ENCODE measurements at places on chromosomes 12 and 14. TPM values are rescaled to one million over a fixed set of nuclear protein-coding genes. Genes with fewer than 3 reads are reported as not detected.

DNA sequence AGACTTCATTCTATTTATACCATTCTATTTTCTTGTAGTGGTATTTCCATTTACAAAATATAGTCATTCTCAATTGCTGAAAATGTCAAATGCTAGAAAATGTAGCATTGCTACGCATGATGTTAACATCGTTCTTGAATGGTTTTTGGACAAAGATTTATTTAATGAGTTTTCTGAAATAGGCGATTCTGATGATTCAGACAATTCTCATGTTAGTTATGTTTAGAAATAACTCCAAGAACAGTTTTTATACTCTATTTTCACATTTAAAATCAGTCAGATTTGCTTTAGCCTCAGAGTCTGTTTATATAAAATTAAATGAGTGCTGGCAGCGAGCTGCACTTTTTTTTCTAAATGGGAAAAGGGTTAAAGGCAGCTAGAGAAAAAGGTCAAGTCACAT, 414.8 kb upstream of the MGAT4C start:
- no peaks in the 10 kb centered on the region for H3K4me1 ChIP-seq
- no peak for DNase-seq
- H3K27me3 ChIP-seq: no peaks in the 10 kb centered on the region
- H3K36me3 ChIP-seq: peaks cover 4% of the 10 kb centered on the region
- H3K4me3 ChIP-seq: no peak overlapping the region

GRCh38 chr14:36579001-36579555, 3.3 kb downstream of the NKX2-8 start:
- H3K36me3 ChIP-seq: no peaks in the 10 kb centered on the region
- no peak overlapping the region for H3K27ac ChIP-seq
- no peak overlapping the region for H3K4me3 ChIP-seq
- no peak for DNase-seq

DNAJC22 gene
- not detected for total RNA-seq

GRCh38 chr14:44291366-44291915, 215.6 kb downstream of the FSCB start:
- no peaks in the 10 kb centered on the region for H3K36me3 ChIP-seq
- H3K4me1 ChIP-seq: no peaks in the 10 kb centered on the region
- no peak overlapping the region for H3K27ac ChIP-seq
- no peak overlapping the region for H3K4me3 ChIP-seq
- H3K27me3 ChIP-seq: no peaks in the 10 kb centered on the region

DNA sequence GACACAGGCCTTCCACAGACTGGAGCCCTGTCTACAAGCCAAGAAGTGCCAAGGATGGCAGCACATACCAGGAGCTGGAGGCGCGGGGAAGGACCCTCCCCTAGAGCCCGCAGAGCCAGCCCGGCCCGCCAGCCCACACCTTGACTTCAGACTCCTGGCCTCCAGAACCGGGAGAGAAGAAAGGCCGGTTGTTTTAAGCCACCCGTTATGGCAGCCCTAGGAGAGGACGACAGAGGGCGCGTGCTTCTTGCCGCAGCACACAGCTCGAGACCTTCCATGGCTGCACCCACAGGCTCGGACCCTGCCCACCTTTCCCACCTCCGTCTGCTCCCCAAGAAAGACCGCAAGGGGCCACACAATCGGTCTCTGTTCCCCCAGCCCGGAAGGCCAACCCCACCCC, 53.7 kb downstream of the RNF34 start:
- no peak overlapping the region for H3K27ac ChIP-seq
- peaks cover 37% of the 10 kb centered on the region for H3K4me1 ChIP-seq
- DNase-seq: no peak
- no peaks in the 10 kb centered on the region for H3K36me3 ChIP-seq
- no peaks in the 10 kb centered on the region for H3K27me3 ChIP-seq

GRCh38 chr14:94805680-94806288, 35.9 kb upstream of the GSC start:
- H3K27me3 ChIP-seq: peaks cover 10% of the 10 kb centered on the region
- no peaks in the 10 kb centered on the region for H3K4me1 ChIP-seq
- no peak for DNase-seq
- H3K4me3 ChIP-seq: no peak overlapping the region
- H3K36me3 ChIP-seq: no peaks in the 10 kb centered on the region

NAA30 gene
- total RNA-seq: 23.9 TPM

GRCh38 chr12:127165567-127166392, 1101.2 kb upstream of the TMEM132C start:
- H3K27ac ChIP-seq: no peak overlapping the region
- peak; percentile 74 for DNase-seq
- peaks cover 17% of the 10 kb centered on the region for H3K27me3 ChIP-seq
- H3K4me1 ChIP-seq: peaks cover 40% of the 10 kb centered on the region

FAM181A gene
- not detected for total RNA-seq

DNA sequence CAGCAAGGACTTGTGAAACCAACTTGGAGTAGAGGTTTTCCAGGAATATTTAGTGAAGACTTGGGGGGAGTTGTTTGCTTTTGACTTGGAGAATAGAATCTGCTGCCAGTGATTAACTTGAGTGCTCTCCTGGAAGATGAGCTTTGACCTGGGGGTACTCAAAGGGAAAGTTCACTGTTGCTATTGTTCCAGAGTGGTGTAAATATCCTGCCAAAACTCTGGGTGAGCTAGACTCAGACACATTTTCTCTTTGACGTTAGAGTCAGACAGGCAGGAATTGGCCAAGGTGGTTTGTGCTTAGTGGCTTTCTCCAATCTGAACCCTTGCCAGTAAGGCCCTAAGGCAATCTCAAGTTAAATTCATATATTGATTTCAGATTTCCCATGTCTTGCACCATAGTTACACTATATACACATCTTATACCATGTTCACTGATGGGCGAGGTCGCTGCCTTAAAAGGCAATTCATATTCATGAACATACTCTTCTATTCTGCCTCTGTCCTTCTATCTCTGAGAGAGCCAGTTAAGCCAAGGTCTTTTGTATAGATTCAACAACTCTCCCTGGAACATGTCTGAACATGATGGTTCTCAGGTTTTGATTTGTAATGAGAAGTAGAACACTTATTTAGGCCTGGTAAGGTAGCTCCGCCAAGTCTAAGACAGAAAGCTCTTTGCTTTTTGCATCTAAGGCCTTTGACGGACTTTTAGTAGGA, 204.6 kb upstream of the SLC38A2 start:
- H3K27me3 ChIP-seq: no peaks in the 10 kb centered on the region
- H3K4me1 ChIP-seq: peaks cover 6% of the 10 kb centered on the region
- peaks cover 3% of the 10 kb centered on the region for H3K36me3 ChIP-seq
- no peak overlapping the region for H3K27ac ChIP-seq

GRCh38 chr12:6285063-6285477, 25.4 kb upstream of the PLEKHG6 start:
- H3K4me1 ChIP-seq: peaks cover 7% of the 10 kb centered on the region
- H3K27me3 ChIP-seq: peaks cover 31% of the 10 kb centered on the region
- H3K27ac ChIP-seq: no peak overlapping the region
- H3K4me3 ChIP-seq: no peak overlapping the region

- H3K4me1 ChIP-seq: peaks cover 48% of the 10 kb centered on the region
- H3K27me3 ChIP-seq: no peaks in the 10 kb centered on the region
- no peaks in the 10 kb centered on the region for H3K36me3 ChIP-seq
- peak; percentile 77 for DNase-seq
- no peak overlapping the region for H3K4me3 ChIP-seq
Measured at GRCh38 chr14:22386924-22387775, 201.9 kb downstream of the DAD1 start.

GRCh38 chr14:34649344-34649743, 19.4 kb upstream of the SNX6 start:
- peaks cover 3% of the 10 kb centered on the region for H3K4me1 ChIP-seq
- no peak overlapping the region for H3K4me3 ChIP-seq
- no peaks in the 10 kb centered on the region for H3K36me3 ChIP-seq
- DNase-seq: no peak

SPTB gene
- 0.07 TPM for total RNA-seq

- no peak overlapping the region for H3K4me3 ChIP-seq
- no peak for DNase-seq
Measured at GRCh38 chr14:33693237-33693636, 257.6 kb downstream of the EGLN3 start.

DNA sequence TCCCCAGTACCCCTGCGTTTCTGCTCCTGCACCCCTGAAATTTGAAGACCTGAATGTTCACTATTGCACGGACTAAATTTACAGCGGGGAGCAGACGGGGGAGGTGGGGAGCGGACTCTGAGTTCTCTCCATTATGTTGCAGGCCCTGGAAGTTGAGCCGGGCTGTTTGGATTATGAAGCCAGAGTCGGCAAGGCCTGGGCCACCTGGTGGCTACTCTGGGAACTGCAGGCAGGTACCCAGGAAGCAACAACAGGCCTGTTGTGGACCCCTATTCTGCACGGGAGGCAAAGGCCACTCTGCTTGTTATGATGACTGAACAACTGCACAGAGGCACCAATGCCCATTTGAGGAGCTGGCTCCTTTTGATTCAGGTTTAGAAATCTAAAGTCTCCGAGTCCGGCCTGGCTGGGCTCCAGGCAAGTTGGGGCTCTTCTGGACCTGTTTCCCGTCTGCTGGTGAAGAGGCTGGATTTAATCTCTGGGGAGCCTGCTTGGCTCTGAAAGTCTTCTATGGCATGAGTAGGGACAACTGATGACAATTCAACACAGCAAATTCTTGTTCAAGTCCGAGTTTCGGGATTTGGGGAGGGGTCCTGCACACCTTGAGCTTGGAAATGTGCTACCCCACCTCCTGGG, 34.1 kb upstream of the FAM181A start:
- no peak overlapping the region for H3K4me3 ChIP-seq
- DNase-seq: peak; percentile 73
- H3K36me3 ChIP-seq: no peaks in the 10 kb centered on the region
- H3K27me3 ChIP-seq: peaks cover 26% of the 10 kb centered on the region

GNB3 gene
- not detected for total RNA-seq

DRAM1 gene
- total RNA-seq: 63.0 TPM

B4GALNT1 gene
- total RNA-seq: 1.5 TPM

DNA sequence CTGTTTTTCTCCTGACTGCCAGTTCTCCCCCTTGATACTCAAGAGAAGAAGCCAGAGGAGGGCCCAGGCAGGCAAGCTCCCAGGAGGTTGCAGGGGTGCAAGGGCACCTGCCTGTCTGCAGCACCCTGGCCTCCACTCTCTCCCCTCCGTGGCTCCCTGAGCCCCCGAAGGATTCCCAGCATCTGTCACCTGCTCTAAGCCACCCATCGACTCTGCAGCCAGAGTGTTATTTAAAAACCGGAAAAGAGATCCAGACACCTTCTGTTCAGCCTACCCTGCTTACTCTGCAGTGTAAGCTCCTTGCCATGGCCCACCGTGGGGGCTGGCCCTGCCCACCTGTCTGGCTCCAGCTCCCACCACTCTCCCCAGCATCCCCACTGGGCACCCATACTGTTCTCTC, 121.4 kb downstream of the KSR2 start:
- no peak for DNase-seq
- peaks cover 29% of the 10 kb centered on the region for H3K27me3 ChIP-seq
- no peak overlapping the region for H3K27ac ChIP-seq
- H3K36me3 ChIP-seq: no peaks in the 10 kb centered on the region
- H3K4me3 ChIP-seq: no peak overlapping the region

- H3K27ac ChIP-seq: no peak overlapping the region
- no peaks in the 10 kb centered on the region for H3K4me1 ChIP-seq
- no peak overlapping the region for H3K4me3 ChIP-seq
- no peak for DNase-seq
- H3K27me3 ChIP-seq: no peaks in the 10 kb centered on the region
Measured at GRCh38 chr12:14326699-14327098, 38.8 kb upstream of the ATF7IP start.

DNA sequence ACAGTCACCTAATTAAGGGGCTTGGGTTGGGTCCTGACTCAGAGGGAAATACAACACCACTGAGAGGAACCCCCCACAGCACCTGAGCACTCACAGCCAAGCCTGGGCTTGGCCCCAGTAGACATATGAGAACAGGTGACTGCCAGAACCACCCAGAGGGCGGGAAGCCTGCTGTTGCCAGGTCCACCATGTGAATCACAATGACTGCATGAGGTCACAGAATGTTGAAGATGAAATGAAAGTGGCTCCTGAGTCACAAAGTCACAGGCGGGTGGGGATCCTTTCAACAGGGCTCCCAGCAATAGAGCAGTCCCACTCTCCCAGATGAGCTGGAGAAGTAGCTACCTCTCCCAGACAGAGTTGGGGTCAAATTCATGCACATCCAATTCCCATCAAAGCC, at the start of gene LRRC74A:
TSS of gene LRRC74A (plus strand) at position 287 of the 400 bp plus-strand sequence. CDS start 290 bp downstream, outside the sequence.
- no peak within 1 kb of the TSS for H3K4me3 ChIP-seq
- DNase-seq: no peak
- H3K27ac ChIP-seq: no peak within 1 kb of the TSS
- peaks cover 16% of the 10 kb centered on the region for H3K27me3 ChIP-seq

FAM161B gene
- total RNA-seq: 3.8 TPM

GRCh38 chr12:85423947-85424346, 143.9 kb downstream of the ALX1 start:
- H3K27me3 ChIP-seq: peaks cover 6% of the 10 kb centered on the region
- DNase-seq: no peak
- H3K36me3 ChIP-seq: no peaks in the 10 kb centered on the region
- H3K4me1 ChIP-seq: no peaks in the 10 kb centered on the region
- no peak overlapping the region for H3K27ac ChIP-seq

GRCh38 chr12:13135371-13136178, 32.1 kb upstream of the GSG1 start:
- no peaks in the 10 kb centered on the region for H3K4me1 ChIP-seq
- no peak for DNase-seq
- no peak overlapping the region for H3K27ac ChIP-seq
- peaks cover 11% of the 10 kb centered on the region for H3K27me3 ChIP-seq
- no peaks in the 10 kb centered on the region for H3K36me3 ChIP-seq

- H3K27ac ChIP-seq: peak overlapping the region; percentile 89
- no peak for DNase-seq
- peaks cover 47% of the 10 kb centered on the region for H3K4me1 ChIP-seq
Measured at GRCh38 chr12:22627371-22627770, 2.4 kb downstream of the ETNK1 start.

GRCh38 chr12:81809829-81810595, 50.9 kb upstream of the PPFIA2 start:
- H3K27ac ChIP-seq: no peak overlapping the region
- H3K27me3 ChIP-seq: peaks cover 7% of the 10 kb centered on the region
- DNase-seq: no peak
- H3K4me3 ChIP-seq: no peak overlapping the region

GRCh38 chr12:130179191-130179590, 16.9 kb downstream of the FZD10 start:
- DNase-seq: no peak
- H3K27me3 ChIP-seq: no peaks in the 10 kb centered on the region
- H3K4me1 ChIP-seq: no peaks in the 10 kb centered on the region
- H3K36me3 ChIP-seq: no peaks in the 10 kb centered on the region
- H3K27ac ChIP-seq: no peak overlapping the region
- H3K4me3 ChIP-seq: no peak overlapping the region

DNA sequence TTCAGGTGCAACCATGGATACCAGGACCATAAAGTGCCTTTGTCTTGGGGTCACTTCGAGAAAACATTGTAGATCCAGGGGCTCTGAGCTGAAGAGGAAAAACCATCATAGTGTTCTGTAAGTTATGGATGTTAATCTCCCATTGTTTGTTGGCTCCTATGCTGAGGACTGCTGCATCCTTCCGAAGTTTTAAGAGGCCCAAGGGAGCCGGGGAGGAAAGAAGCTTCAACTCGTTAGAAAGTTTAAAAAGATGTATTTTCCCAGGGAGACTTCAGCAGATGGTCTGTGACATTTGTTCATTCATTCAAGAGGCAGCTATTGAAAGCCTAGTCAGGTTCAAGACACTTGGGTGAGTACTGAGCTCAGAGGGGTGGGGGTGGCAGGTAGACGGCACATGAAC, 378.8 kb upstream of the TBX3 start:
- no peak overlapping the region for H3K4me3 ChIP-seq
- H3K27ac ChIP-seq: no peak overlapping the region
- no peaks in the 10 kb centered on the region for H3K4me1 ChIP-seq
- H3K36me3 ChIP-seq: no peaks in the 10 kb centered on the region
- no peaks in the 10 kb centered on the region for H3K27me3 ChIP-seq
- no peak for DNase-seq

SLC10A1 gene
- not detected for total RNA-seq

NEUROD4 gene
- total RNA-seq: not detected

Measured in natural killer cell treated with Interleukin-12 subunit alpha and Interleukin-12 subunit beta and Interleukin-15 and Interleukin-18, amount 100 ng/mL, for 72 hours (primary cell).